PC-3 (cell line): ENCODE measurements at places on chromosomes 3 and 15.

GRCh38 chr3:45017821-45018220, 8.3 kb upstream of the CLEC3B start:
- no peak overlapping the region for H3K4me3 ChIP-seq
- H3K27me3 ChIP-seq = no peaks in the 10 kb centered on the region
- no peak for DNase-seq
- no peak overlapping the region for H3K27ac ChIP-seq
- no peaks in the 10 kb centered on the region for H3K4me1 ChIP-seq

- no peaks in the 10 kb centered on the region for H3K4me1 ChIP-seq
- no peaks in the 10 kb centered on the region for H3K27me3 ChIP-seq
- no peak overlapping the region for H3K27ac ChIP-seq
Observed at GRCh38 chr3:49311283-49311682, 28.6 kb downstream of the USP4 start.

GRCh38 chr3:134796281-134797056, 1.4 kb downstream of the EPHB1 start:
- H3K27me3 ChIP-seq = peaks cover 28% of the 10 kb centered on the region
- no peaks in the 10 kb centered on the region for H3K4me1 ChIP-seq
- no peak overlapping the region for H3K27ac ChIP-seq

DNA sequence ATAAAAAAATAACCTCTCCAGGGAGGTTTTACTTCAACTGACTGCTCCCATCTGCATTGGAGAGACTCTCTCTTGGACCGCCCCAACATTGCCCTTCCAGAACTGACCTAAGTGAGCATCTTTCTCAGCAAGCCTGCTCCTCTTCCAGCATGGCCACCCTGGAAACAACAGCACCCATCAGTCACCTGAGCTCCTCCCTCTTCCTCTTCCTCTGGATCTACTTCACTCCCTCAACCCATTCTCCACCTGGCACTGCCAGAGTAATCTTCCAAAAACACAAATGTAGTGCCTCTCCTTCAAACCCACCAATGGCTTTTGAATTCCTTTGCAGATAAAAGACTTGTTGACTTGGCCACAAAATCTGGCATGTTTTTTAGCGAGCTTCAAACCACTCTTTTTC, 128.8 kb upstream of the NR2F2 start:
- H3K36me3 ChIP-seq = no peaks in the 10 kb centered on the region
- no peak overlapping the region for H3K4me3 ChIP-seq
- DNase-seq = no peak

GRCh38 chr3:181454451-181455027, 257.2 kb upstream of the SOX2 start:
- H3K36me3 ChIP-seq = no peaks in the 10 kb centered on the region
- H3K27me3 ChIP-seq = peaks cover 26% of the 10 kb centered on the region; the same call in 1 of the 2 replicates
- no peak for DNase-seq
- H3K27ac ChIP-seq = no peak overlapping the region
- H3K4me1 ChIP-seq = no peaks in the 10 kb centered on the region
- no peak overlapping the region for H3K4me3 ChIP-seq

DNA sequence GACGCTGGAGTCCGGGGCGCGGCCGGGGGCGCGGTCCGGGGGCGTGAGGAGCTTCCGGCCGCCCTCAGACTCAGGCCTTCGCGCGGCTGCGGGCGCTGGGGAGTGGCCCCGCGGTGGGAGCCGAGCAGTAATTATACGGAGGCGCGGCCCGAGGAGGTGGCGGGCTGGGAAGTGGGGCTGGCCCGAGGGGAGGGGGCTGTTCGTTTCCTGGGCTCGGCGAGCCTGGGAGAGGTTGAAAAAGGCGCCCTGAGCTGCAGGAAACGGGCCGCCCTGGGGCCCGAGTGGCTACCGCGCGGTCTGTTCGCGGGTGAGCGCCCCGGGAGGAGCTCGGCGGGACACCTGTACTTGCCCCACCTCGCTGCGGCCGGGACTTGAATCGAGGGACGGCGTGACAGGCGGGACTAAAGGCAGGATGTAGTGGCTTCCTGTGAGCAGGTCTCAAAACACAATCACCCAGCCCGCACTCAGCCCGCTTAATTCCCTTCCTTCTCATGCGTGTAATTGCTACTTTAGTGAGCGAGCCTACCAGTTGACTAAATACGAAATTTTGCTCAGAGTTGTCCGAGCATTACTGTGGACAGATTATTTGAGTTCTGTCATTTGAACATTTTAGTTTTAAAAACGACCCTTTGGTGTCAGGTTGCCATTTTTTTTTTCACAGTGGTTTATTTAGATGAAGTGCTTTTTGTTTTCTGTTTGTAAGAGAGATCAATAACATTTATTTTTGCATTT, 860 bp downstream of the RASA2 start:
- no peaks in the 10 kb centered on the region for H3K36me3 ChIP-seq
- peak overlapping the region; percentile 90 for H3K4me3 ChIP-seq
- peak overlapping the region; percentile 65 for H3K27ac ChIP-seq
- H3K27me3 ChIP-seq = no peaks in the 10 kb centered on the region
- peaks cover 23% of the 10 kb centered on the region for H3K4me1 ChIP-seq
- peak; percentile 70 for DNase-seq

GRCh38 chr3:195914648-195915473, 6.5 kb upstream of the TNK2 start:
- no peaks in the 10 kb centered on the region for H3K36me3 ChIP-seq
- DNase-seq = peak; percentile 99
- H3K4me1 ChIP-seq = peaks cover 36% of the 10 kb centered on the region
- peak overlapping the region; percentile 54 for H3K4me3 ChIP-seq
- peak overlapping the region; percentile 88 for H3K27ac ChIP-seq
